ENCODE measurements at places on chromosomes 6 and 20. TPM values are rescaled to one million over a fixed set of nuclear protein-coding genes. Genes with fewer than 3 reads are reported as not detected.

DNA sequence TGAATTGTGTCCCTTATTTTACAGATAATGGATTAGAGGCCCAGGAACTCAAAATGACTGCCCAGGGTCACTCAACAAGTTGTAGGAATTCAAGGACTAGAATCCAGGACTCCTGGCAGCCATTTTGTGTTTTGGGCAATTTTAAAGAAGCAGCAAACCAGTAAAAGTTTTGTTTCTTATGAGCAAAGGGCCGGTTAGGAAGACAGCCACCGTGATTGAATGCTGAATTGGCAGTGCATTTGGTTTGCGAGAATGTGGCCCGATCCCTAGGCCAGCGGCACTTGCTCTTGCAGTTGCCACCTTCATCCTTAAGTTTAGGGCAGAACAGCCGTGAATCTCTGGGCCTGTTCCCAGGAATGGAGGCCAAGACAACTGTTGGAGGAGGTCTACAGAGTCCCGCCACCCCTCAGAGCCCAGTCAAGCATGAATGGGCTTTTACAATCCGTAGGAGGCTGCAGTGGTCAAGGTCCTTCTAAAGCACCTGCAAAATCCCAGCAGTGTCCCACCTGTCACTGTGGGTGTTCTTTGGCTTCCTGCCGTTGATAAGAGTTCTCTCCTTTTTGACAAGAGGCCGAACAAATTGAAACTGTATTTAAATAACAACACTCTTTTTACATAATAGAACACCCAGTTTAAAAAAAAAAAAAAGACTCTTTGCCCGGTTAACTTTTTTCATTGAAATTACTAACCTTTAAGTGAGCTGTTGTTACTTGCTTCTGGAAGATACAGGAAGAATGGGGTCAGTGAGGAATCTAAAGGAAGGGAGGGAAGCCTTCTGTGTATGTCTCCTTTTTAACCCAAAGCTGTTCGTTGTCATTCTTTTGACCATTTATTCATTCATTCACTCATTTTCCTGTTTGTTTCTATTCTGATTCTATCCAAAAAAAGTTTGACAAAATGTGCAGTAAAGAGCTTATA lies 68.7 kb downstream of the PHACTR2 start:
- no peaks in the 10 kb centered on the region for H3K36me3 ChIP-seq
- DNase-seq: no peak
- no peak overlapping the region for H3K4me3 ChIP-seq

DNA sequence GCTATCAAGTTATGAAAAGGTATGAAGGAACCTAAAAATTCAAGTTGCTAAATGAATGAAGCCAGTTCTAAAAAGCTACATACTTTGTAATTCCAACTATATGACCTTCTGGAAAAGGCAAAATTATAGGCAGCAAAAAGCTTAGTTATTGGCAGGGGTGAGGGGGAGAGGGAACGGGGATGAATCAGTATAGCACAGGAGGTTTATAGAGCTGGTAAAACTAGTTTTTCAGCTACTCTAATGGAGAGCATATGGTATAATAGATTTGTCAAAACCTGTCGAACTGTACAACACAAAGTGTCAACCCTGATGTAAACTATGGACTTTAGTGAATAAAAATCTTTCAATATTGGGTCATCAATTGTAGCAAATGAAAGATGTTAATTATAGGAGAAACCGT lies 18.7 kb downstream of the MANEA start:
- no peak overlapping the region for H3K27ac ChIP-seq
- no peak for DNase-seq
- peaks cover 8% of the 10 kb centered on the region for H3K4me1 ChIP-seq
- H3K36me3 ChIP-seq: no peaks in the 10 kb centered on the region
- H3K27me3 ChIP-seq: no peaks in the 10 kb centered on the region
- H3K4me3 ChIP-seq: no peak overlapping the region

- no peaks in the 10 kb centered on the region for H3K4me1 ChIP-seq
- no peaks in the 10 kb centered on the region for H3K36me3 ChIP-seq
- H3K27me3 ChIP-seq: no peaks in the 10 kb centered on the region
- no peak overlapping the region for H3K27ac ChIP-seq
- no peak for DNase-seq
- H3K4me3 ChIP-seq: no peak overlapping the region
Observed at GRCh38 chr20:24317224-24317623, 152.2 kb upstream of the SYNDIG1 start.

GRCh38 chr6:44315516-44315915 lies 2.4 kb upstream of the AARS2 start:
- DNase-seq: no peak
- no peaks in the 10 kb centered on the region for H3K27me3 ChIP-seq
- no peak overlapping the region for H3K27ac ChIP-seq
- no peak overlapping the region for H3K4me3 ChIP-seq
- H3K36me3 ChIP-seq: peaks cover 4% of the 10 kb centered on the region

DNA sequence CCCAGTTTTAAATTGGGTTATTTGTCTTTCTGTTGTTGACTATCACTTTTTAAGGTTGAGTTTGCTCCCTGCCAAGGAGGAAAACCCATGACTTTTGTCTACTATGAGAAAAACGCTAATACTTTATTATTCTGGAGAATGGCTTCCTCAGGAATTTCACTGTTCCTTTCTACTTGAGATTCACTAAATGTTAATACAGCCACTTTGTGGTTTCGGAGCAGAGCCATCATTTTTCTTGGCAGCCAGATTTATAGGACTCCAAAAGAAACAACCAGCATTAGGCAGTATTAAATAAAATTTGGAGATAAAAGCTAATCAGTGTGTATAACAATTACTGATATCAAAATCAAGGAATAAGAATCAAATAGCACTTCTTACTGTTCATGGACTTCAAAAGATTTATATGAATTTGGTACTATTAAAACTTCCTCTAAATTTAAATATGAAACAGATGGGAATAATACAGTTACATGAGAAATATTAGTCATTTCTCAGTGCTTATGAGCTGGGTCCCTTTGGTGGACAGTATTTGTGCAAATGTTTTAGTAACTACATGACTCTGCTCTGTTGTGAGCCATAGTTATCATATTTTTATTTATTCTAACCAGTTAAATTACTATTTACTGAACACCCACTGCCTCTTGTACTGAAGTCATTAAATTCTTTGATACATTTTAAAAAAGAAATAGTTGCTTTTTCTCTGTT lies 64.1 kb upstream of the FBXO30 start:
- no peak overlapping the region for H3K27ac ChIP-seq
- H3K4me3 ChIP-seq: no peak overlapping the region
- no peak for DNase-seq
- H3K27me3 ChIP-seq: no peaks in the 10 kb centered on the region

Gene KIF6
- not detected for total RNA-seq
